Kidney epithelial cell (primary cell): ENCODE measurements at places on chromosomes 5 and 9. TPM values are rescaled to one million over a fixed set of nuclear protein-coding genes. Genes with fewer than 3 reads are reported as not detected.

The NPDC1 gene
- 58.3 and 76.1 TPM in 2 replicates for total RNA-seq

The RORB gene
- not detected in 2 replicates for total RNA-seq

The ANKRD18B gene
- 2.1 and 3.8 TPM in 2 replicates for total RNA-seq

The OR2S2 gene
- total RNA-seq: not detected in 2 replicates

The RMRP gene
- total RNA-seq: 1,522 and 7,636 TPM in 2 replicates

DNA sequence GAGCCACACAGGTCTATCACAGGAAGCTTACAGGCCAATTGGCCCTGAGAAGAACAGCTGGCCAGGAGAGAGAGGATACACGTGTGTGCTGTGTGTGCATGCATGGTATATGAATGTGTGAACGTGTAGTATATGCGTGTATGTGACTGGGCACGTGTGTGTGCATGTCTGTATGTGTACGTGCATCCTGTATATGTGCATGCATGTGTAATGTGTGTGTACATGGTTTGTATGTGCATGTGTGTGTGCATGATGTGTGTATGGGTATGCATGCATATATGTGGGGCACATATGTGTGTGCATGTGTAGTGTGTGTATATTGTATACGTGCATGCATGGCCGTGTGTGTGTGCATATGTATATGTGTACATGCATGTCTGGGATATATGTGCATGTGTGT is 57.0 kb upstream of the FCN2 start:
- no peak for DNase-seq

DNA sequence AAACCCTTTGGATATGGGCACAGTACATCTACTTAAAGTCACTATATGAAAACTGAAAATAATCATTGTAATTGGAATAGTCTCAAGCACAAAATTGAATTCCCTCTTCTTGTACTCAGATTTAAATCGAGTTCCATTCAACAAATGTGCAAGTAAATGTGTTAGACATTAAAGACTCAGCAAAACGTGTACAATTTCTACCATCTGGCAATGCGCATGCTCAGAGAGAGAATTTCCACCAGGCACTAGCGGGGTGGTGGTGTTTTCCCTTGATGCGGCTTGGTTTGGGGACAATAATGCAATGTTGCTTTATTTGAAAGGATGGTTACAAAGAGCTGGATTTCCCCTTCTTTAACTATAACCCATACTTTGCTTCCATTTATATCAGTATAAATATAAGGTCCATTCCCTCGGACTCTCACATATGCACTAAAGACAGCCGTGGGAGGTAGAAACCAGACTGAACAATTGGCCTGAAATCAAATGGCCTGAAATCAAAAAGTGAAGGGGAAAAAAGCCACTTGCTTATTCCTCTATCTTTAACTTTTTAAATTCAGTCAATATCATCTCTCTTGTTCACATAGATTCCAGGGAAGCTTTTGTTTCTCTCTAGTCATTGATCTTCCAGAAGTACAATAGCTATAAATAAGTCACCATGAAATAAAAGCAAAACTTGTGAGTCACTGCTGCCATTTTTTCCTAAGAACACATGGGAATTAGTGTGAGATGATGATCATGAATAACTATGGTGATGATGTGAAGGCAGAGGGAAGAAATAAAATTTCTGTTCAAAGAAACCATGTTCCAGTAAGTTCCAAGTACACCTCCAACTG is 59.2 kb downstream of the ADAMTS12 start:
- DNase-seq: no peak

DNA sequence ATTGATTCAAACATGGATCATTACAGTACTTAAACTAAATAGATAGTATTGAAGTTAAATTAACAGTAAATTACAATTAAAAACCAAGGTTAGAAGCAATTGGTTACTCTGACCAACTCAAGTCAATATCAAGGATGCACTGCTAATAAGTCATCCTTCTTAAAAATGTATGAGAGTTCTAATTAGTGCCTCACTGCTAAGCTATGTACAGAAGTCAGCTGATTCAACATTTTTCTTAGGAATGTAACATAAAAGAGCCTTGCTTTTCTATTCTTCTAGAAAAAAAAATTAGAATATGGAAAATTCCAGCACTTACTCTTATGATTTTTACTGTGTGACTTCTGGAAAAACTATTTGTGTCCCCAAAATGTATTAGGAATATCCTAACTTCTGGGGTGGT is 75.7 kb upstream of the FBN2 start:
- DNase-seq: no peak

- no peak for DNase-seq
These were observed 133.0 kb upstream of the EFNA5 start for GRCh38 chr5:107803728-107804127.

GRCh38 chr9:2791246-2791645 is 52.6 kb downstream of the PUM3 start:
- no peak for DNase-seq

DNA sequence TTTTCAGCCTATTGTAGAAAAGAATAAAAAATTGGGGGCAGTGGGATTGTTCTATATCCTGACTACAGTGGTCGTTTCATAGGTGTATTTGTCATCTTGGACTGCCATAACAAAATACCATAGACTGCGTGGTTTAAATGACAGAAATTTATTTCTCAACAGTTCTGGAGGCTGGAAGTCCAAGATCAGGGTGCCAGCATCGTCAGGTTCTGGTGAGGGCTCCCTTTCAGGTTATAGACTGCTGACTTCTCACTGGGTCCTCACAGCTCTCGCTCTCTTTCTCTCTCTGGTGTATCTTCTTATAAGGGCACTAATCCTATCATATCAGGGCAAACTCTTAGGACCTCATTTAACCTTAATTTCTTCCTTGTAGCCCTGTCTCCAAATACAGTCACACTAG is 356.7 kb upstream of the TRPC7 start:
- DNase-seq: no peak

GRCh38 chr5:59500014-59500413 is 393.5 kb downstream of the PDE4D start:
- no peak for DNase-seq

DNA sequence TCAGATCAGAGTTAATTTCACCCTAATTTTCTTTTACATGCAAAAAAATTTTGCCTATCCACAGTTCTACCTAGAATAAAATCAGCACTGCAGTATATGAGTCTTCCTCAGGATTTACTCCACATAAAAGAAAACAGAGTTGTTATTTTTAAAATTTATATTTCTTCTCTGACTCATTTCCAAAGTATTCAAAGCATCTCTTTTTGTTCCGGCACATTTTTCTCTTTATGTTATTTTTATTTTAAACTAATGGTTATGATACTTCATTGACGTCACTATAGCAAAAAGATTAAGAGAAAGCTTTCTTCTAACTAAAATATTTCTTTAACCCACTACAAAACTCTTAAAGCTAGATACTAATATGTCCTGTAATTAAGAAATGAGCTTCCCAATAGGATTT is 590.4 kb downstream of the PRELID2 start:
- DNase-seq: no peak

GRCh38 chr9:128247226-128247803 is 28.5 kb downstream of the GOLGA2 start:
- DNase-seq: no peak

- no peak for DNase-seq
These were observed 192.3 kb downstream of the PALM2AKAP2 start for GRCh38 chr9:109972026-109972882.

GRCh38 chr5:161098516-161098915 is 246.5 kb upstream of the ATP10B start:
- no peak for DNase-seq

- DNase-seq: no peak
These were observed 31.1 kb downstream of the PTTG1 start for GRCh38 chr5:160452795-160453194.

GRCh38 chr5:135355169-135355568 is 43.9 kb downstream of the MACROH2A1 start:
- DNase-seq: no peak

- DNase-seq: no peak
These were observed 192.1 kb upstream of the TRIM32 start for GRCh38 chr9:116494815-116495634.

- no peak for DNase-seq
These were observed 521.5 kb upstream of the WWC1 start for GRCh38 chr5:167769846-167770413.

DNA sequence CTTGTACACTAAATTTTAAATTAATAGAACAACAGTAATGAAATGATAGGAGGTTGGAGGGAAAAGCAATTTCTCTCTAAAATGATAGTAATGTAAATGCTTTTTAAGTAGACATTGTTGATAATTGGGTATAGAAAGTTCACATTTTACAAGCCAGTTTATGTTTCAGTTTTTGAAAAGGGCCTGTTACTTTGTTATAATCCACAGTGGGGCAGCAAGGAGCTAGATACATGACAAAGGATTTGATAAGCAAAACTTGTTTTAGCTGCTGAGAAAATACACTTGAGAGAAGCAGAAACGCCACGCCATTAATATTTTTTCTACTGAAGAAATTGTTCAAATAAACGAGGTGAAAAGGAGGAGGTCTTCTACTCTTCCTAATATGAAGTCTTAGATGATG is 30.2 kb downstream of the SREK1 start:
- peak; percentile 2 for DNase-seq
